NCI-H1417 treated with DMSO at 0.1 percent for 48 hours (cell line): ENCODE measurements at places on chromosomes 11 and 22.
A peak's percentile ranks its signal among the peaks of the same experiment; 100 is the strongest.

DNA sequence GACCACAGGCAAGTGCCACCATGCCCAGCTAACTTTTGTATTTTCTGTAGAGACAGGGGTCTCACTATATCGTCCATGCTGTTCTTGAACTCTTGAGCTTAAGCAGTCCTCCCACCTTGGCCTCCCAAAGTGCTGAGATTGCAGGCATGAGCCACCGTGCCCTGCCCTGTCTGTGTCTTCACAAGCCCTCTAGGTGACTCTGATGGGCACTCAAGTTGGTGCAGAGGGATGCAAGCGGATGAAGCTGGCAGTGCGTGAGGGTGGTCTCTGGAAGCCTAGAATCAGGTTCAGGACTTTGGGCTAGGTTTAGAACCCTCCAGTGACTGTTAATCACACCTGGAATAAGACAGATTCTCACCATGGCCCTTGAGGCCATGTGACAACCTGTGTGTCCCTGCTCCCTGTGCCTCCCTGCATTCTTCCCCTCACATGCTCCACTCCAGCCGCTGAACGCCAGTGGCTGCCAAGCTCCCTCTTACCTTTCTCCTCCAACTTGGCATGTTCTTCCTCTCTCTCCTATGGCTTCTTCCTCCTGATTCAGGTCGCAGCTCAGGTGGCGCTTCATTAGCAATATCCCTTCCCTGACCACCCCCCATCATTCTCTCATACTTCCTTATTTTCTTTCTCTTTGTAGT lies 242.3 kb upstream of the TBCEL start:
- no peak for DNase-seq

DNA sequence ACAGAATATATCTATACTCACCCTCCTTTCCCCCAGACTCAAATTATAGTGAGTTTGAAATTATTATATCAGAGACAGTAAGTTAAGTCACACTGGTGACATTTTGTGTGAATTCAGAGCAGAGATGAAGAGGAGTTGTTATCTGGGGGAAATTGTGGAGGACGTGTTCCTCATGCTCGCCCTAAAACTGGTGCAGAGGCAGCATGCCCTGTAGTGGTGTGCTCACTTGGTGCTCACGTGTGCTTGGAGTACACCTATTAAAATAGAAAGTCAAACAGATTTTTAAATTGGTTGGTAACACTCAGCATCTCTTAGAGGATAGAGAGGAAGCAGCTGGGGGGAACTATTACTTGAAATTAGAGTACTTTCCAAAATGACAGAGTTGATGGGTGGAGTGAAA lies 51.6 kb upstream of the ADSL start:
- DNase-seq, result no peak

- DNase-seq, result no peak
These were observed 293.2 kb downstream of the NTM start for GRCh38 chr11:131663405-131664200.

DNA sequence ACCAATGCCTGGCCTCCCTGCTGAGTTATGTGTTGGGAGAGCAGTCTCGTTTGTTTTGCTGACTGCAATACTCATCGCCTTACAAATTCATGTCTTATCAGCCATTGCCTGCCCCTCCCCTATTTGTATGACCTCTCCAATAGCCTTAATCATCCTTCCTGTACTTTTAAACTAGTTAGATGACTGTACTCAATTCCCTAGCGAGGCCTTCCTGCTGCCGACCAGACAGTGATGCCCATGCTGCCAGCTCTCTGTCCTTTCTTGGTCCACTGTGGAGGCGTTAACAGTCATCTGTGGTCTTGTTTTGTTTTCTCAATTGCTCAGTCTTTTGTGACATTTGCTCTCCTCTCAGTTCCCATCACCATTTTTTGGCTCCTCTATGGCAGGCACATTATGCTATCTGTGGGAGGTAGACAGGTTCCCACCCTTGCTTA lies 20.3 kb upstream of the YPEL1 start:
- DNase-seq, result no peak

- no peak for DNase-seq
These were observed 21.6 kb downstream of the MAPK1 start for GRCh38 chr22:21845558-21846453.

DNA sequence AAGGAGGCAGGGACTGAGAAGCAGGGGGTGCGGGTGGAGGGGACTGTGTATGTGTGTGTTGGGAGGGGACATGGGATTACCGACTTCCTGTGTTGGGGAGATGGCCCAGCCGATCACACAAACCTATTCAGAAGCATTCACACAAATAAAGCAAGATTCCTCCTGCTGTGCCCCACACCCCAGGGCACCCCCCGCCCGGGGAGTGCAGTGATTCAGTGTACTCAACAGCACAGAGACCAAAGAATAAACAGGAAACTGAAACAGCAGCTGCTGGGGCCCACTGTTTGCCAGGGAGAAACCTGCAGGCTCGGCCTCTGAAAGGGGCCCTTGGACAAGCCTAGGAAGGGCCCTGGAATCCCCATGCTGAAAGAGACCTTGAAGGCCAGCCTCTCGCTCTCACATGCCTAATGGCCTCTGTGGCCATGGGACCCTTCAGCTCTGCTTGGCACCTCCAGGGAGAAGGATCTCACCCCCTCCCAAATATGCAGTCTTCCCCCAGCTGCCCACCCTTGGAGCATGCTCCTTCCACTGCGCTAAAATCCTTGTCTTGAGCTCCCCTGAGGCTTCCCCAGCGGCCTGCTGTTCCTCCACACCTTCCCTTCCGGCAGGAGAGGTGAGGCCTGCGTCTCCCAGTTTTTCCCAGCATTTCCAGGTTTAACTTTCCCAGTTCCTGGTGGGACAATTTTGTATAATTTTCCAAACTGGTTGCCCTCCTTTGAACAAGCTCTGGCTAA lies 72.9 kb downstream of the CSNK2A3 start:
- peak; percentile 77 for DNase-seq

GRCh38 chr11:3747704-3748103 lies 49.6 kb downstream of the NUP98 start:
- DNase-seq, result no peak

GRCh38 chr22:45504373-45505341 lies 2.0 kb downstream of the FBLN1 start:
- DNase-seq, result no peak

- no peak for DNase-seq
These were observed 25.3 kb upstream of the PIK3C2A start for GRCh38 chr11:17233101-17233500.

- no peak for DNase-seq
These were observed 18.1 kb upstream of the PRR5 start for GRCh38 chr22:44683881-44684280.

DNA sequence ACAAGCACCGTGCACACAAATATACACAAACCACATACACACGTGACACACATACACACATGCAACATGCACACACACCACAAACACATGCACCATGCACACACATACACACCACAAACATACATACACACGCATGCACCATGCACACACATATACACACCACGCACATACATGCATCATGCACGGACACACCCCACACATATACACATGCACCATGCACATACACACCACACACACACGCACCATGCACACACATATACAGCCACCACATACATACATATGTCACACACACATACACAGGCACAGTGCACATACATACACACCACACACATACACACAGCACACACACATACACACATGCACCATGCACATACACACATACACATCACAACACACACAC lies 12.7 kb upstream of the B4GALNT4 start:
- no peak for DNase-seq
